ENCODE measurements at places on chromosomes 4 and X.

DNA sequence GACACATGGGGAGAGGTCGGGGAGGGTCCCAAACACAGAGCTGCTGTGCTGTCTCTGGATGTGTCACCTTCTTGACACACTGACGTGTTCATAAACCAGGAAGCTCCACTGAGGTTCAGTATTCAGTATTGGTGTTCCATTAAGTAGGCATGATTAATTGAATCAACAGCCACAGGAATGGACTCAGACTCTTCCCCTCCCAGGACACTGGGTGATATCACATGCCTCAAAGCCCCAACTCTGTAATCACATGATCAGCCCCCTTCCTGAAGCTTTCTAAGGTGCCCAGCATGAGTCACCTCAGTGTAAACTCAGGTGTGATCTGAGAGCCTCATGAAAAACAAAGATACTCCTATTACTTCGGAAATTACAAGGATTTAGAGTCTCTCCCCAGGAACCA is 21.1 kb upstream of the HNRNPD start:
- peak; percentile 78 for DNase-seq

DNA sequence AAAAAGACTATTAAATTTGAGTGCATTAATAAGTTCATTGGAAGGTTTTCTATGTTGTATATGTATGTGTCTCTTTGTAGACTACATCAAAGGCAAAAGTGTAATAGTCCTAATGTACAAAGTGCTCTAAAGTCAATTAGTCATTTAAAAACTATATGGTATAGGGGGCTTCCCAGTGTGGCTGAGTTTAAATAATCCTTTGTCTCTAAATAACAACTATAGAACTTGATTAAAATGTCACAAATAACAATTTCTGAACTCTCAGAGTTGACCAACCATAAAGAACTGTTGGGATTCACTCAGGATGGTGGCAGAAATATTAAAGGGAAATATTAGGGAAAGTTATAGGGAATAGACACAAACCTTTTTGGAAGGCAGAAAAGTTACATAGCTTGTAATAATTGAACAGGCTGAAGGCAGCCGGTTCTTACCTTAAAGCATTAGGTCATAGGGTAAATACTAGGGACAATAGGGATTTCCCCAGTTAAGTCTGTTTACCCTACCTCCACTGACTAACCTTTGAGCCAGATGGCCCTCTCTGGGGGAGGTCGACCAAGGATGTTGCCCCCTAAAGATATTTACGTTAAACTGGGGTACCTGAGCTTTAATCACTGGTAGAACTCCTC is 1054.2 kb downstream of the ARAP2 start:
- no peak for DNase-seq

- no peak for DNase-seq
Observed at GRCh38 chr4:121140716-121141460, 23.2 kb downstream of the TNIP3 start.

- DNase-seq: no peak
Observed at GRCh38 chr4:8585721-8586212, 5.6 kb downstream of the GPR78 start.

- DNase-seq: no peak
Observed at GRCh38 chrX:2159861-2160260, 340.9 kb downstream of the DHRSX start.
